ENCODE measurements at places on chromosomes 1 and 21.

DNA sequence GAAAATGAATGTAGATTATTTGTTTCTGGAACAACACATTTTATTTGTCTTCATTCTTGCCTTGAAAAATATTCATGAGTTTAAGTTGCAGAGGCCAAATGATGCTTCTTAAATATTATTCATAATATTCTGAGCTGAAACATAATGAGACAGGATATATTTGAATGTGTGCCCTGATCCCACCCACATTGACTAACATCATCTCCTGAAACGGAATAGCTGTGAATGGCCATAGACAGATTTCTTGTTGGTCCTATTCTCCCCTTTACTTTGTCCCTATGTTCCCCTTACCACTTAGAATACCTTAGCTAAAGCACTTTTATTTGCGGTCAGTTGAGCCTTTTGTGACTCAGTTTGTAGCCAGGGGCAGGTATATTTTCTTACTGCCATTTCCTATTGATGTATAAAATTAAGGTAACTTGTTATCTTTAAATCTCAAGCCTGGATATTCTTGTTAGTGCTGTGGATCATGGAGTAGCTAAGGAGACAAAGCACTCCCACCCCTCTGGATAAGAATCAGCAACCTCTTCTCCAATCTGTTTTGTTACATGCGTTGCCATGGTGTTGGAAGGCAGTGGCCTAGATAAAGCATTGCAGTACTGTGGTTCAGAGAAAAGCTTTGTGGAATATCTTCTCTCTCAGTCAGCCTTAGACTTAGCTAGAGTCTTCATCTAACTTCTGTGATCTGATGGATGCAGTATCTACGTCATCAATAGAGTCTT lies 478.5 kb upstream of the DEPDC1 start:
- no peak for DNase-seq

GRCh38 chr1:214603819-214604252 lies 841 bp downstream of the CENPF start:
- no peak for DNase-seq

- no peak for DNase-seq
Observed at GRCh38 chr1:36217670-36218069, 6.6 kb upstream of the THRAP3 start.

DNA sequence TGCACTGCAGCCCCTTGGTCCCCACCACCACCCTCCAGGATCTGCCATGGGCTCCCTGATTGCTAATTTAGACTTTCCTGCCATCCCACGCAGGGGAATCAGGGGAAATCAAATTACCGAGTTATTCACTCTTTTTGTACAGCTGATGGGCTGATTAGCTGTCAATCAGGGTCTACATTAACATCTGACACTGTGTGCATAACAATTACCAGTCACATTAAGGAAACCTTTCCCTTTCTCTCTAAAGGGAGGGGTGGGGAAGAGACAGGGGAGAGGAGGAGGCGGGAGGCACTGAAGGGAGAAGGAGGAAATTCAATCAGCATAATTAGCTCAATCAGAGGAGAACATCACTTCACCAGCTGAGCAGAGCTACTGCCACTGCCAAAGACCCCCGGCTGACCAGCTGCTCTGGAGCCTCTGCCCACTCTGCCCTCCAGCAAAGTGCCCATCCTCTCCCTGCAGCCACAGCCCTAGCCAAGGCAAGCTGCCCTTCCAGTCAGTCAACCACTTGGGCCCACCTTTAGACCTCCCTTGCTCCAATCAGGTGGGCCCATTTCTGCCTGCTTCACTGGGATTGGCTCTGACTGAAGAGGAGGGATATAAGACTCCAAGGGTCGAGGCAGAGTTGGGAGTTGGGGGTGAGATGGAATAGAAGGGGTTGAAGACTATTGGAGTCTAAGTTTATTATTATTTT lies 199.3 kb upstream of the ZC3H12A start:
- DNase-seq = no peak

- DNase-seq = no peak
Observed at GRCh38 chr1:40932006-40932405, 47.5 kb upstream of the CTPS1 start.

DNA sequence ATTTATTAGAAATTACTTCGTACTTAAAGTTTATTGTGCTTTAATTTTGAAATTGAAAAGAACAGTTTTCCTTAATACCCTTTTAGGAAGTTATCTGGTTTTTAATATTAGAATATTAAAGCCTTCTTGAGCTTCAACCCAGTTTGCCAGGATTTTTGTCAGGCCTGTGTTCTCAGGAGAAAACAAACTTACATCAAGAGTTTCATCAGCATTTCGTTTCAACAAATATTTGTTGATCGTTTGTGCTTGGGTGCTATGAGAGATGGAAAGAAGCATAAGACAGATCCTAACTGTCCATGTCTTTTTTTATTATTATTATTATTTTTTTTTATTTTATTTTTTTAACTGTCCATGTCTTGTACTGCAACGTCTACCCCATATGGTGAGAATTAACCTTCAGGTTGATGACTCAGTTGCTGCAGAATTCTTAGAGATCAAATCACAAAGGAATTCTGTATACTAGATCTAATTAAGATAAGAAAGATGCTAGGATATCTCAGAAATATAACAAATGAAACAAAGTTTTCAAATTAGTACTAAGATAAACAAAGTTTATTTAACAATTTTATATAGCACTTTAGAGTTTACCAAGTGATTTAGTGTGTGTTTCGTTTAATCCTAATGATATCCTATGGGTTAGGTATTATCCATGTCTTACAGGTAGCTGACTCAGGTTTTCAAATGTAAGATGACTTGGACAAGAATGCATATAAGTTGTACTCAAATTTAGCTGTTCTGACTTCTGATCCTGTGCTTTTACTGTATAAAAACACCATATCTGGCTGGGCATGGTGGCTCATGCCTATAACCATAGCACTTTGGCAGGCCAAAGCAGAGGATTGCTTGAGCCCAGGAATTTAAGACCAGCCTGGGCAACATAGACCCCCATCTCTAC lies 14.3 kb downstream of the FBXO28 start:
- no peak for DNase-seq

GRCh38 chr1:36448530-36449056 lies 1.7 kb downstream of the OSCP1 start:
- no peak for DNase-seq

Measured in breast epithelium (tissue), 4 donors.